ENCODE measurements at places on chromosomes 16 and 17.
A peak's percentile ranks its signal among the peaks of the same experiment; 100 is the strongest.

DNA sequence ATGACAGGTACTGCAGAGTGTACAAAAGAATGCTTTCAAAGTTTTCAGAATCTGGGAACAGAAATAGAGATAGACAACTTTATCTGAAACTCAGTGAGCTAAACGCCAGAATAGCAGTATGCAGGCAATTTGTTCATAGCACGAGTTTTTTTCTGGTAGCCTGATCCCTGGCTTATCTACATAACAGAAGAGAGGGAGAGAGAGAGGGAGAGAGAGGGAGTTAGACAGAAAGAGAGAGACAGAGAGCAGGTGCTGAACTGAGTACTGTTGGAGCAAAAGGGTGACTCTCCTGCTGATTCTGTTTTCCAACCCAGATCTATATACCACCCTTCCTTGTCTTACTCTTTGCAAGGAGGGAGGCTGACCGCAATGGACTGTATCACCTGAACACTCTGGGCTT, 388.0 kb upstream of the CA10 start:
- no peak for DNase-seq

GRCh38 chr17:77085926-77086432, 54.8 kb upstream of the SEC14L1 start:
- no peak for DNase-seq

GRCh38 chr16:21666772-21667171, 3.0 kb downstream of the OTOA start:
- no peak for DNase-seq

GRCh38 chr17:45432405-45433158, at the start of gene ARHGAP27:
Gene ARHGAP27 (minus strand): TSS chr17:45432870. CDS start chr17:45430279, 2,591 bp downstream.
- no peak for DNase-seq

DNA sequence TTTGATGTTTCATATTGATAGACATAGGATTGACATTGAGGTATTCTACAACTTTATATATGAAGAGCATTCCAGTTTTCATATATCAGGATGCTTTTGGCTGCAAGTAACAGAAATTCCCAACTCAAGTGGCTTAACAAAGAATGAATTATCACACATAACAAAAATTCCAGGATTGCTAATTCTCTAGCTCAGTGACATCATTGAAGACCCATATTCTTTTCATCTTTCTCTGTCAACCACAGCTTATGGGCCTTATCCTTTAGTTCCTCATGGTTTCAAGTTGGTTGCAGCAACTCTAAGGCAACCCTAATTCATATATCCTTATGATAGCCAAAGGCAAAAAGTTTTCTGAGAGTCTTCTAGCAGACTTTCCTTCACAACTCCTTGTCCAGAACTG, 91.5 kb upstream of the HAS3 start:
- no peak for DNase-seq

DNA sequence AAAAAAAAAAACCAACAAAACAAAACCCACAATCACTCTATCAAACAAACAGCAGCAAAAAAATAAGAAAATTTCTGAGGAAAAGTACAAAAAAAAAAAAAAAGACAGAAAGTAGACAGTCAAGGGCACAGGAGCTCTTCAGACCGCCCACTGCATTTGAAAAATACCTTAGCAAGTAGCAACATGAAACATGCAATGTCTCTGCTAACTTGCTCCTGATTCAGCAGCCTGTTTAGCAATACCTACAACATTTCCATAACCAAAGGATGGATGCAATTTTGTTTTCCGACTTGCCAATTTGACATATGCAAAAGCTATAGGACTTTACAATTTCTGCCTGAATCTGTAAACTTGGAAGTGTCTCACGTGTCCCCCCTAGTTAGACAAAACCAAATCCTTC, 57.4 kb downstream of the SYNRG start:
- no peak for DNase-seq

DNA sequence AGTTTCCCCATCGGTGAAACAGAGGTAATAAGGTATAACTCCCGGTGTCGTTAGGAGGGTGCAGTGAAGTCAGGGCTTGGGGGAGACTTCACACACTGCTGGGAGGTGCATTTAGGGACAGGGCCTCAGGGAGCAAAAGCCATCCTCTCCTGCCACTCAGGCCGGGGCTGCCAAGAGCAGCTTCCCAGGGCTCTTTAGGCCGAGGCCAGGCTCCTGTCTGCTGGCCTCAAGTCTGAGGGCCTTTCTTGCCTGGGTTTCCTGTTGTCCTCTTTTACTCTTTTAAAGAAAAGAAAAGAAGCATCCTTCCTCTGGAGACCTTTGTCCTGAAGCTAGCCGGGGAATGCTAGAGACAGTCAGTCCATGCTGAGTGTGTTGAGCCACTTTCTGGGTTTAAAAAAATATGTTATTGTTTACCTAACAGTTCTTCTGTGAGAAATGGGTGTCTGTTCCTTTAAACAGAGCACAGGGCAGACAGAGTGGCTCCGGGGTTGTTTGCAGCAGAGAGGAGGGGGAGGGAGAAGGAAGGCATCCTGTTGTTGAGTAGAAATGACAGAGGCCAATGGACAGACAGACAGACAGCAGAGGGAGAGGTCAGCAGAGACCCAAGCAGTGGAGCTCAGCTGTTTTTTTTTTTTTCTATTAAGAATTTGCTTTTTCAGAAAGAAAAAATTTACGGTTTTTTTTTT, 79.1 kb downstream of the C17orf67 start:
- peak; percentile 17 for DNase-seq

GRCh38 chr17:72588961-72589360, 468.1 kb downstream of the SOX9 start:
- DNase-seq: no peak

DNA sequence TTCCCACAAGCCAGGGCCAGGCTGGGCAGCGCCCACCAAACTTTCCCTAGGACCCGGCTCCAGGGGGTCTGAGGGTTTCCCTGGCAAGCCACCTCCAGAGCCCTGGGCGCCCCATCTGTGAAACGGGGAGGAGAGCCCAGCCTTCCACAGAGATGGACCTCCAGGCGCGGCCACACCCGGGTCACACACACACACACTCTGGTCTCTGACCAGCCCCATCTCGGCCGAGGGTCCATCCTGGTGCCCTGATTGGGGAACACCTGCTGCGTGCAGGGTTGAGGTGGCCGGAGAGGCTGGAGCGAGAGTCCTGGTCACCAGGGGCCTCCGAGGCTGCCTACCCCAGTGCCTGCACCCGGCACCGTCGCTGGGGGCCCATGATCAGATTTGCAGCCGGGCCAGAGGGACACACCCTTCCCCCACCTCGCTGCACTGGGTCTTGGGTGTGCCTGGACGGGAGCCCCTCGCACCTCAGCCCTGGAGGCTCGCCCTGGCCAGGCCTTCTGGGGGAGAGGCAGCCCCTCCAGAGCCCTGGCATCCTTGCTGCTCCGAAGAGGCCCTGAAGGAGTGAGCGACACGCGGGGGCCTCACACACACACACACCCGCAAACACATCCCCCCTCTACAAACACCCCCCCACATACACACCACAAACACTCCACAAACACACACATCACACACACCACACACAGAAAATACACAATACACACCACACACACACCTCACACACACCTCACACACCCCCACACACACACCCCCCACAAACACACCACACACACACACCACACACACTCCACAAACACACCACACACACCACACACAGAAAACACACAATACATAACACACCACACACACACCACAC, 29.7 kb downstream of the SLC25A10 start:
- no peak for DNase-seq

GRCh38 chr17:82781894-82782274, 30.0 kb downstream of the TBCD start:
- DNase-seq: peak; percentile 46

GRCh38 chr16:71499775-71500364, 10.7 kb upstream of the ZNF19 start:
- DNase-seq: no peak

DNA sequence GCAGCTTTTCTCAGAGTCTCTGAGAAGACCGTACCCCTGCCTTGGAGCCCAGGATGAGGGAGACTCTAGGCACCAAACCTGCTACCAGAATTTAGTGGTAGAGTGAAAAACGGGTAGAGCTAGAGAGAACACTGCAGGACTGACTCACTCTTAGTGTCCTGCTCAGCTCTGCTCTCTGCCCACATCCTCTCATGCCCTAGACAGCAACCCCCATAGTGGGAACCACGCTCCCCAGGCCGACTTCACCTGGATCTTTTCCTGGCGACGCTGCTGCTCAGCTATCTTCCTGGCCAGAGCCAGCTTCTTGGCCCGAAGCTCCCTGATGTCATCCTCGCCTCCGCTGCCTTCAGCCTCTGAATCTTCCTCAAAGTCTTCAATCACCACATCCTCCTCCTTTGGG, 26.7 kb downstream of the HIC1 start:
- DNase-seq: no peak

GRCh38 chr16:66510298-66510697, 39.6 kb downstream of the TK2 start:
- DNase-seq: no peak

DNA sequence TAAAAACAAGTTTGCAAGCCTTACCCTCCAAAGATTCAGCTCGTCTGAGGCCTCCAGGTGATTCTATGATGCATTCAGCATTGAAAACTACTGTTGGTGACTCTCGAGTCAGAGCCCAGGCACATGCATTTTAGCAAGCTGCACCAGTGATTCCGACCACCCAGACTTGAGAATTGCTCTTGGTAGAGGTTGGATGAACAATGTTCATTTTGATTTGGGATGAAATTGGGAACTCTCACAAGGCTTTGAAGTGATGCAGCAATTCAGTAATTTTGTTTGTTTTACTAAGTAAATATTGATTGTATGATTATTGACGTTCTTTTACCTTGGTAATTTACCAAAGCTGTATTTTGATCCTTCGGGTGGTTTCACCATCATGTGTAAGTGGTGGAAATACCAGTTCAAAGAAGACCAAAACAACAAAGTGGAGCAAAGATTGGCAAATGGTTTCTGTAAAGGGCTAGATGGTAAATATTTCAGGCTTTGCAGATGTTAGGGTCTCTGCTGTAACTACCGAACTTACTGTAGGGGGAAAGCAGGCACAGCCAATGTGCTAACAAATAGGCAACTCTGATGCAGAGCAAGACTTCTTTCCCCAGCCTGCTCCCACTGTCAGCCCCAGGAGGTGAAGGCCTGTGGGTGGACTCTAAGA, 11.8 kb downstream of the ALDH3A2 start:
- no peak for DNase-seq

GRCh38 chr17:41642252-41643156, 18.1 kb upstream of the KRT17 start:
- no peak for DNase-seq

DNA sequence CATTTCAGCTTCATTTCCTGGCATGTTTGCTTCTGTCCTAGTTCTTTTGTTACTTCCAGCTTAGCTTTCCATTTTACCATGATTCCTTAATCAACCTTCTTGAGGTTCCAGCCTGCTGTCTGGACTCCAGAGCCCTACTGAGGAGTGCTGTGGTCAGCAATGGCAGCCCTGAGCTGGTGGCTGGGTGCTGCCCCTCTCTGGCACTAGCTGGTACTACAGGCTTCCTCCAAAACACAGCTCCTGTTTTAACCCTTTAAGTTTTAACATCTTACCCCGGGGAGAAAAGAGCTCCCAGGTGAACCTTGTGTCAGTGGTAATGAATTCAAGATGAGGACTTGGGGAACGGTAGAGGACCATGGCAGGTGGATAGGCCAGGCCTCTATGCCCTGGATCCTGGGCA, 395.5 kb downstream of the TMEM114 start:
- DNase-seq: no peak

DNA sequence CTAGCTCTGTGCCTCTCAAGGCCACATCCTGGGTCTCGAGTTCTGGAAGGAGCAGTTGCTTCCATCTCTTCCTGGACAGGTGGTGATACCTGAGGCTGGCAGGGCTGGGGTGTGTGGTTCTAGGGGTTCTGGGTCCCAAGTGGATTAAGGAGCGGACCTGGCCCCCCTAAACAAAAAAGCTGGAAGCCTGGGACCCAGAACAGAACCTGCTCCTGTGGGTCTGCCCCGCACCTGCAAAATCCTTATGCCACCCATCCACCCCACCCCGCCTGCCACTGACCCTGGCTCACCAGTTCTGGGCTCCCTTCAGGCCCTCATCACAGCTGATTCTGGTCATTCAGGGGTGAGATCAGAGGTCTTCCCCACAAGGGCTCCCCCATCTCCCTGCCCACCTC, 44.8 kb downstream of the ADCY7 start:
- no peak for DNase-seq

GRCh38 chr17:76640550-76641380, 2.8 kb downstream of the ST6GALNAC1 start:
- DNase-seq: no peak

Data from fibroblast of skin of left quadriceps (primary cell).